Stimulated activated CD8-positive, alpha-beta memory T cell treated with anti-CD3 and anti-CD28 coated beads, Interleukin-7, amount 100 ng/mL, for 4 hours (primary cell): ENCODE measurements at places on chromosomes 3 and 15.

GRCh38 chr3:108629974-108630373, 40.5 kb downstream of the DZIP3 start:
- no peak for DNase-seq

- DNase-seq, result no peak
These were observed 144.3 kb upstream of the ADAMTS9 start for GRCh38 chr3:64832098-64832497.

DNA sequence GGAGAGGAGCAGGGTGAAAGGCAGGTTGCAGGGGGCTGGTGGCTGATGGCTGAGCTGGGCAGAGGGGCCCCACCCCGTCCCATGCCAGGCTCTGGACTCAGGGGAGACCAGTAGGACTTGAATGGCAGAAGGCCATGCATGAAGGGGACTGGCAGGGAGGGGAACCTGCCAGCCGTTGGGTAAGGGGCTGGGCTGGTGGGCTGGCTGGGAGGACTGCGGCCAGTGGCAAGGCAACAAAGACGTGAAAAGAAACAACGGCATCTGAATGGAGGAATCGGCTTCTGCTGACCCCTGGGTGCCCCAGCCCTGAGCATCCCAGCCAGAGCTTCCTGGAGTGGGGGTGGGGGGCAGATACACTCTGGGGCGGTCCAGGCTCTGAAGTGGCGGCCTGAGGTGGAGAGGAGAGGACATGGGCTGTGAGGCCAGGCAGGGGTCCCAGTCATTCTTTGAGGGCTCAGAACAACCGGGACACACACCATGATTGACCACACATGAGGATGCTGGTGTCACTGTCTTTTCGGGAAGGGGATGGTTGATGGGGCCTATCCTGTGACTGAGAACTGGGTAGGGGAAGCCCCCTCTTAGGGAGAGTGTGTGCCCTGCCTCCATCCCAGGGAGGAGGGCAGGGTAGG, 11.7 kb downstream of the GLYCTK start:
- no peak for DNase-seq

GRCh38 chr15:73298522-73299245, 70.1 kb downstream of the HCN4 start:
- no peak for DNase-seq

DNA sequence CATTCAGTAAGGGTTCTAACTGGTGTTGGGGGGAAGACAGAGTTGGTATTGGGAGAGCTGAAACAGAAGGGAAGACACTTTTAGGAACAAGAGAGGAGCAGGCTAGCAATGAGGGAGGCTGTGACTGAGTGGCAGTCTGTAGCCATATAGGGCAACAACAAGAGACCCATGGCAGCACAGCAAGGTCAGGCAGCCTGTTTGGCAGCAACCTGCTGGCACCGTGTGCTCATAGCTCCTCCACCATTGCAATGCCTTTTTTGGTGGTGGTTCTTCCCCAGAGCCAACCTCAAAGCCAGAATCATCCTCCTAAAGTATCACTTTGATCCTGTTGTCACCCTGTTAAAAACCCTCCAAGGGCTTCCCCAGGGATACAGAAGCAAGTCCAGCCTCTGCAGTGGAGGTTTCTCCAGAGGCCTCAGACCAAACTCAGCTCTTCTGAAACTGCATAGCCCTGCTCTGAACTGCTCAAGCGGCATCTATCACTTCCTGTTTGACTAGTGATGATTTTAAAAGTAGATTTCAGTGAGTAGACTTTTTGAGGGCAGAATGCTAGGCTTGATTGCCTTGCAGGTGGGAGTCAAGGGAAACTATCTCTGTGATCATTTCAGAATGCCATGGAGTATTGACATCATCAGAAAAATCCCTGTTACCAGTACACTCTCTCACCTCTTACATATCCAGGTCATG, 176.9 kb downstream of the STAC start:
- DNase-seq, result no peak

- DNase-seq, result no peak
These were observed 137.8 kb upstream of the CHRNA7 start for GRCh38 chr15:31892513-31892912.

GRCh38 chr3:124322966-124323365, 331.0 kb upstream of the ROPN1 start:
- DNase-seq, result no peak

GRCh38 chr3:132682201-132682600, 22.1 kb downstream of the UBA5 start:
- DNase-seq, result no peak

GRCh38 chr3:192079098-192079497, 618.1 kb downstream of the PYDC2 start:
- DNase-seq, result no peak

DNA sequence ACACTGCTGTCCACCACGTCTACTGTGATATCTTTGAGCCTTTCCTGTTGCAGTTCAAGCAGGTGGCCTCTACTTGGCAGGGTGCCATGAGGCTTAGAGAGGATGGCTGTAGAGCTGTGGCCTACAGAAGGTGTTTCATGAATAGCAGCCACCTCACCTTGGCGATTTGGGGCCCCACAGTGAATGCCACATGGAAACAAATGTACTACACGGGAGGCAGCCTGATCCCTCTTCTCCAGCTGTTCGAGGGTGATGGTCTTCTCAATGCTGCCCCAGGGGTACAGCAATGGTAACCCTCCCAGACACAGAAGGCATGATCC, 70.7 kb downstream of the FAM43A start:
- DNase-seq, result no peak

DNA sequence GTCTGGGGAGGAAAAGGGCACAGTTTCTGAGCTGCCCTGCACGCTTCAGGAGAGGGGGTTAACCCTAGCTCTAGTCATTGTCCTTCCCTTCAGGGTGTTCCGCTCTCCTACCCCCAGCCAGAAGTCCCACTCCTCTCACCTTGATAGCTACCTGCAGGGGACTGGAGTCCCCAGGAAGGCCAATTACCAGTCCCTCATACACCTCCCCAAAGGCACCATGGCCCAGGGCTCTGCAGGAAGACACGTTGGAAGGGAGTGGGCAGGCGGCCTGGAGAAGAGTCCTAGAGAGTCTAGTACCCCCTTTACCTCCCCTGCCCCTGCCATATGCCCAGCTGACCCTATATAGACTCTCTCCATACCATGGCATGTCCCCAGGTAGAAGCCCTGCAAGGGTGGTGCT, 7.9 kb downstream of the LTK start:
- DNase-seq, result no peak

- DNase-seq, result no peak
These were observed 503.0 kb upstream of the PROK2 start for GRCh38 chr3:72287956-72288355.

- DNase-seq, result no peak
These were observed 115.4 kb upstream of the RAD18 start for GRCh38 chr3:9078561-9079240.

GRCh38 chr3:28039829-28040228, 201.6 kb upstream of the CMC1 start:
- DNase-seq, result no peak

DNA sequence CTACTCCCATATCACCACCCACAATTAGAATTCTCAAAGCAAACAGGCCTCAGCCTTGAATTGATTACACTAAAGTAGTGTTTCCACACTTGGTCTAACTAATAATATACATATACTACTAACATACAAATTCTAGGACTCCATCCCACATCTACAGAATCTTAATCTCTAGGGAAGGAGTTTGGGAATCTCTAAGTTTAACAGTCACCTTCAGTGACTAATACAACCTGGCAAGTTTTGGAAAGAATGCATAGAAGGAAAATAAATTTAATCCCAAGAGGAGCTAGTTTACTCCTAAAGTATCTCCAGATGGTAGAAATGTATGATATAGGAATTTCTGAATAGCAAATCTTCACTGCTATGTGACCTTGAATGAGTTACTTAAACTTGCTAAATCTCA, 9.1 kb downstream of the CLPX start:
- DNase-seq, result no peak

- DNase-seq, result no peak
These were observed 176.0 kb downstream of the RBMS3 start for GRCh38 chr3:29456901-29457300.

GRCh38 chr3:23966328-23966727, 21.2 kb downstream of the NR1D2 start:
- DNase-seq, result no peak

- DNase-seq, result no peak
These were observed 12.5 kb downstream of the SLC35G2 start for GRCh38 chr3:136831461-136831860.

DNA sequence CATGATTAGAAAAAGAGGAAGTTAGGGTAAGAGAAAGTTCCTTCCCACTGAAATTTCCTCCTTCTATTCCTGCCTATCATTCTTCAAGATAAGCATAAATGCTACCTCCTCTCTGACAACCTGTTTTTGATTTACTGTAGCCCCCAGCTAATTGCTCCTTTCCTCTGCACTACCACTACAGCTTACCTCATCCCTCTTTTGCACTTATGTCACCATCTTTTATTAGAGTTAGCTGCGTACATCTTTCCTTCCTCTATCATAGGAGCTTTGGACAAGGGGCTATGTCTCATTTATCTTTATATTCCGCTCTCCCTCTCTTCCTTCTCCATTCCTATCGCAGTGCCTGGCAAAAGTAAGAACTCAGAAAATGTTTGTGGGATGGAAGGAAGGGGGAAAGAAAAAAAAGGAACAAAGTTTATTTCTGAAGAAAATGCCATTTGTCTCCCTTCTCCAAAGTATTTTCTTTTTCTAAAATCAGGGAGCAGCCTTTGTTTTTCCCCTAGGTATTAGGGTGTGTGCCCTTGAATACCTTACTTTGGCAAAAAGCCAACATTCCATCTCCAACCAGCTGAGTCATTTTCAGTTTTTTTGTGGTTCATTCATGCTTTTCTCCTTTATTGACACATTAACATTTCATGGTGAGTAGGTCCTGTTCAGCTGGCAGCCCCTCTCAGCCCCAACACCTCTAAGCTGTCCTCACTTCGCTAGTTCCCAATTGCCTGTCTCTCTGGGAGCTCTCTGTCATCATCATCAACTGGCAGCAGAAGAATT, 87.6 kb upstream of the SOX2 start:
- DNase-seq, result no peak

DNA sequence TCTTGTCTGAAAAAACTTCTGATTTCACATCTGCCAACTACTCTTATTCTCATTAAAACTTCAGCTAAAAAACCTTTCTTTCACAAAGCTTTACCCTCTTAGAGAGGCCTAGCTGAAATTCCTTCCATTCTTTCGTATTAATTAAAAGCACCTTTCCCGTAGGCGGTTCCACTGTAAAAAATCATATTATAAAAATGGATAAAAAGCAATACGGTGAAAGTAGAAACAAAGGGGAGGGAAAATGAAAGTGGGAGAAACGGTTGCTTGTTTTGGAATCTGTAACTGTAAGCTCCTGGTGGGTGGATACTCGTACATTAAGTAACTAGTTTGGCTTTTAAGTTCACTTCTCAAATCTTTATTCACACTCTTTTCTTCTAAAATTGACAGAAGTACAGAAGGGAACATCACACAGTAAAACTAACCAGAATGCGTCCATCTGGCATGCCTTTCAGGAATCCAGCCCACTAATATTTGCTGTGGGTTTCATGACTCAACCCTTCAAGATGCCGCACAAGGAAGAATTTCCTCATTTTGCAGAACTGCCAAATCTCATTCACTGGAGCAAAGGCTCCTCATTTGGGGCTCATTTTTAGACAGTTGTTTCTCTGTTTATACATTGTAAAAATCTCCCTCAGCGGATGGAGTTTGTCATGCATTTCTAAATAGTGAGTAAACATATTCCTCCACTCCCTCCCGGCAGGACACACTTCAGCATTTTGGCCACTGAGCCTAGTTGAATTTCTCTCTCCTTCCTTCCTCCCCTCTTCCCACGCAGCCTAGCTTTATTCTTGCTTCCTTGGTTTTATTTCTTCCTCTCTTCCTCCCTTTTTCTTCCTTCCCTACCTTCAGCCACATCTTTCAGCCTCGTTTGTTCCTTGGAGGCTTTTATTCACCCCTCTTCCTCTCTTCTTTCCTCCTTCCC, 419.5 kb upstream of the NAALADL2 start:
- no peak for DNase-seq

- no peak for DNase-seq
These were observed 73.2 kb downstream of the CLSTN2 start for GRCh38 chr3:140007911-140008869.

DNA sequence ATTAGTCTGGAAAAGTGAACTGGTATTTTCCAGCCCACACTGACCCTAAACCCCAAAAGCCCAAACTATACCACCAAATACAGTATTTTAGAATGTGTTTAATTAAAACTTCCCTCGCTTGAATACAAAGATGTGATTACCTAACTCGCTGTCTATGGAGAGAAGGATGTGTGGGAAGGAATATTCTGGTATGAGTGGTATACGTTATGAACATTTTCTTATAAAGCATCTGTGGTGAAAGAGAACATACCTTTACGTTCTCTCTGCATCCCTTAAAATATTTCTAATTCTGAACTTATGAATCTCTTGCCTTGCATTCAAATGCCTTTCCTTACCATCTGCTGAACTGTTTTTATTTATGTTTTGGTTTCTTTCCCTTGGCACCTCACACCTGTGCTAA, 201.4 kb downstream of the MBNL1 start:
- no peak for DNase-seq

GRCh38 chr3:139043554-139044365, 932 bp downstream of the PRR23C start:
- no peak for DNase-seq

DNA sequence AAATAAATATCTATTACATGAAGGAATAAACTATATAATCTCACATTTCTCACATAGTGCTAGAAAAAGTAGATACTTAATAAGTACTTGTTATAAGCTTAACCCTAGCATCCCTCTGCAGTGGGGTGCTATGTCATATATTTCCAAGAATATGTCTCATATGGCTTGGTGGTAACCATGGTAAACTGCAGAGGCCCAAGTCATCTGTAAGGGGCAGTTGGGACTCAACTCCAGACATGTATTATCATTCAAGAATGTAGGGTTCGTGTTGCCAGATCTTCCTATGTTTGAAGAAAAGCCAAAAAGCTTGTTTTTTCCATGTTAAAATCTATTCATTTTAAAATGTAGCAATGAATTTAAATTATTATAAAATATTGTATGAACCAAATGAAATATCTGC, 46.2 kb downstream of the ZNF385D start:
- DNase-seq, result no peak

DNA sequence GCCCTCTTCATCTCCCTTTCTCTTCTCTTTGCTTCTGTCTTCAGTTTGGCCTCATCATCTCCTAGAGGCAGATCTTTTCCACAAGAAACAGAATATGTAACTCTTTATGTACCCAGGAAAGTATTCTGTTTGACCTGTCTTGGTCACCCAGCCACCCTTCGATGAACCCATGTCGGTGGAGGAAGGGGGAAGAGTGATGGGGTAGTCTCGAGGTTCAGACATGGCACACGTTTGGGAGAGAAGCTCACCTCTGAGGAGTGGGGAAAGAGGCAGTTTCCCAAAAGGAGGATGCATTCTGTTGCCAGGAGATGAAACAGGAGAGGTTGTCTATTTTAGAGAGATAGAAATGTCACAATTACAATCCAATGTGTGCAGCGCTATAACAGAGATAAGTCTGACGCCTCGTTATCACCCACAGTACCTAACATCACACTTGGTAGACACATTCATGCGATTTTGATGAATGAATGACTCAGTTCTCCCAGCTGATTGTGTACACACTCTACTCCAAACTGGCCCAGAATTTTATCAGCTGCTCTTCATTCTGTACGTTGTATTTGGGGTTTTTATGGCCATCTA, 722 bp upstream of the CCDC50 start:
- no peak for DNase-seq
